Activated T-helper 1 cell treated with anti-CD3 and anti-CD28 coated beads, Interleukin-12 subunit alpha, Interleukin-12 subunit beta, Interleukin-2, Interleukin-4 antibody, amounts not matched to agents 30 ng/mL and 10 ng/mL and 1 ng/mL, durations not matched to agents 14 hours and 24 hours and 36 hours (primary cell): ENCODE measurements at places on chromosomes 5 and 9.
A peak's percentile ranks its signal among the peaks of the same experiment; 100 is the strongest.

- no peak for DNase-seq
Observed at GRCh38 chr9:79798450-79798849, 226.7 kb downstream of the TLE4 start.

GRCh38 chr5:32329395-32329834 lies 16.7 kb upstream of the MTMR12 start:
- DNase-seq: peak; percentile 40

DNA sequence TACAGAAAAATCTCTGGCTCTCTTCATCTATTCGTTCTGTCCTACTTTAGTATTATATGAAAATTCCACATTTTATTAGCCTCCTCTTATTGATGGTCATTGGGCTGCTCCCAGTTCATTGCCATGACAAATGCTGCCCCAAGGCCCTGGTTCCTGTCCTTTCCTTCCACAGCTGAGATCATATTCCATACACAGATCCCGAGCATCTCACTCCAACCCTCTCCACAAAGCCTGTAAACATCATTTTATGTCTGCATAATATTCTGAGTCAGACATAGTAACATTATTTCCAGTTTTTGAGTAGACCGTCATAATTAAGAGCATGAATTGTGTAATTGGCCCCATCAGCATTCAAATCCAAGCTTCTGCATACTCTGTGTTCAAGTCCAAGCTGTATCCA lies 86.3 kb downstream of the MVB12B start:
- no peak for DNase-seq

DNA sequence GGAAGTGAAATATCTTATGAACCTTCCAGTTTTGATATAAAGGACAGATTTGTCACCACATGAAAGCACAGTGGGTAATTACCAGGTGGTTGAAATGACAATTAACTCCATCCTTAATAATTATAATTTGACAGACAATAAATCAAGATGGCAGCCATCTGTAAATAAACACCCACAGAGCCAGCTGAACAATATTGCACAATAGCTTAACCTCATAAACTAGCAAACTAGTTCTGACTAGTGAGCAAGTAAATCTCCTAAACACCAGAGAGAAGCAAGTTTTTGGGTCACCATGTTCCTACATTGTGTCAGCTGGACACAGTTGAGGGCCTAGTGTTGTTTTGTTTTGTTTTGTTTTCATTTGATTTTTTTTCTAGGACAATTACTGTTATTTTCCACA lies 577.4 kb downstream of the ACTL7B start:
- no peak for DNase-seq

GRCh38 chr9:129811967-129812363 lies 9.0 kb downstream of the TOR1B start:
- DNase-seq: no peak

GRCh38 chr9:123924727-123925126 lies 5.2 kb downstream of the DENND1A start:
- DNase-seq: no peak

DNA sequence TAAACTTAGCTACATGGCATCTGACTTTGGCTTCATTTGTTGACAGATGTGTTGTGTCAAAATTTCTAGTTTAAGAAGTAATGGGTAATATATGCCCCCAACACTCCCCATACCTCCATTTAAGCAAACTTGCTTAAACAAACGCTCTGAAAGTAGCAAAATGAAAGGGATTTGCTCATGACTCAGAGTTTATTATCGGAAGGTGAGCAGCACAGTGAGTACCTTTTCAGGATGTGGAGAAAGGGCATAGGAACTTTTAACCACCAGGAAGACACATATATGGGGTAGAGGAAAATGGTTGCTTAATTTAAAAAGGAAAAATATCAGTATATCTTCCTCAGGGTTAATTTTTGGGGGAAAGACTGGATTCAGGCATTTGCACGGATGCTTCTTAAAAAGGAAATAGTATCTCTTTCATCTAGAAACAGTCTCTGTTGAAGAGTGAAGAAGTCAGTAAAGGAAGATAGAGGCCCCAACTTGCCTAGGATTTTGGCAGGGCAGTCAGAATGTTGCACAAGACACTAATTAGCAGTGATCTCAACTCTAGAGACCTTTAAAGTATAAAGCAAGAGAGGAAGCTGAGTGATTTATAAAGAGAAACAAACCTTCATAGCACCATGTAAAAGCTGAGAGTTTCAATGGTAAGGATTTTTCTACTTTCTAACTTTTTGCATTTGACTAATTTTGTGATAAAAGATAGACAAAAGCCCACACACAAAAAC lies 155.1 kb downstream of the TRIO start:
- DNase-seq: no peak

- DNase-seq: no peak
Observed at GRCh38 chr9:122086873-122087272, 6.2 kb downstream of the TTLL11 start.

DNA sequence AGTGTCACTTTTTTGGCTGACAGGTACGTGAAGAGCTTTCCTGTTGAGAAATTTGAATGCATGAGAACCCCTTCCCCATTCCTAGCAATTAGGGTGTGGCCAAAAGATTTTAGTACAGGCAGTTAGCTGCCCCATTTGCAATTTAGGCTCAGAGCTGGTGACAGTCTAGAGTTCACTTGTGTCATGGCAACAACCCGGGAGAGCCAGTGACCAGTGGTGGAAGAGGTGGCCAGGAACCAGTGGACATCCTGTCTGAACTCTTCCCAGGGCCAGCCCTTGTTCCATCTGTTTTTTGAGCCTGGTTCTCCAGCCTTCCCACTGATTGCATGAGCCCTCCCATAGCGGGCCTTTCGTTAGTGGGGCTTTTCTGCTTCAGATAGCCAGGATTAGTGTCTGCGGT lies 2.5 kb upstream of the NEUROG1 start:
- DNase-seq: no peak

GRCh38 chr5:158716668-158717067 lies 383.0 kb downstream of the EBF1 start:
- DNase-seq: no peak

DNA sequence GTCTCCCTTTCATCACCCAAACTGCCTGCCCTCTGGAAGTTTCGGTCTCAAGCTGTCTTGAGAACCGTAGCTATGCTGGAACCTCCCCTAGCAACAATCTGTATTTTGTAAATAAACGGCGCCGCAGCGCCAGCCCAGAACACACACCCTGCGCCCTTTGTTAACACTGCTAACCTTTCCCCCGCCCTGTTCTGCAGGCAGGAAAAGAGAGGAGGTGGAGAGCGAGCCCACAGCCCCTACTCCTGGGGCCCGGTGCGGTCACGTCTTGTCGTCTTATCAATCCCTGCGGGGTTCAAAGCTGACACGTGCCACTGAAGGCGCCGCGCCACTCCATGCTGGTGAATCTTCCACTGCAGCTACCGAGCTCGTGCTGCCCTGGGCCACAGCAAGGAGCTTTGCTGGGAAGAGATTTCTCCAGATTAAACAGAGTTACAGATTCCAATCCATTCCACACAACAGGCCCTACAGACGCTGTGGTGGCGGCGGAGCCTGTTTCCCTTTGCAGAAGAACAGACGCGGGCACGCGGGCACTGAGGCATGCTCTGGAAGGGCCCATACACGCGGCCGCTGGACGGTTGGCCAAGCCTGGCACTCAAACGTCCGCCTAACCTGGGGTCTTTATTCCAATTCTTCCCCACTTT lies 25.3 kb downstream of the ZDHHC11B start:
- no peak for DNase-seq

GRCh38 chr5:135337064-135337463 lies 62.0 kb downstream of the MACROH2A1 start:
- DNase-seq: no peak

DNA sequence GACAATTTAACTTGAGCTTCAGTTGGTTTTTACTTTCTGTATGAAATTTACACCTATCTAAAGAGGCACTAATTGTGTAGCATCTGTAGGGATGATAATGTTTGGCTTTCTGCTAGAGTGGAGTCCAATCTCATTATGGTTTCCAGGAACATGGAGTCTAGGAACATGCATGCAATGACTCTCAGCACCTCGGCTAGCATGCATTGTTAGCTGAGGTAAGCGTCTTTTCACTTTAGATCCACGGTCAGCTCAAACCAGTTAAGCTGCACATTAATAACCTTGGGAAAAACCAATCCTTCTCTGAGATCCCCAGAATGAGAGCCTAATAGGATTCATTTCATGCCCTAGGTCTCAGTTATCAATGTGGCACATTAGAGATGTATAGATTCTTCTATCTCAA lies 7.8 kb upstream of the GDA start:
- DNase-seq: no peak

- peak; percentile 98 for DNase-seq
Observed at GRCh38 chr9:129835128-129835859, at the start of the genes C9orf78 and USP20. Gene C9orf78 (minus strand): TSS chr9:129835275. CDS start chr9:129835221, 54 bp downstream. Gene USP20 (plus strand): TSS chr9:129835458. CDS start chr9:129852556, 17,098 bp downstream.

- DNase-seq: no peak
Observed at GRCh38 chr5:116459301-116459700, 115.3 kb downstream of the SEMA6A start.

GRCh38 chr5:180160789-180161188 lies 48.2 kb downstream of the RASGEF1C start:
- no peak for DNase-seq

- no peak for DNase-seq
Observed at GRCh38 chr9:98022447-98022846, 34.1 kb upstream of the NANS start.

DNA sequence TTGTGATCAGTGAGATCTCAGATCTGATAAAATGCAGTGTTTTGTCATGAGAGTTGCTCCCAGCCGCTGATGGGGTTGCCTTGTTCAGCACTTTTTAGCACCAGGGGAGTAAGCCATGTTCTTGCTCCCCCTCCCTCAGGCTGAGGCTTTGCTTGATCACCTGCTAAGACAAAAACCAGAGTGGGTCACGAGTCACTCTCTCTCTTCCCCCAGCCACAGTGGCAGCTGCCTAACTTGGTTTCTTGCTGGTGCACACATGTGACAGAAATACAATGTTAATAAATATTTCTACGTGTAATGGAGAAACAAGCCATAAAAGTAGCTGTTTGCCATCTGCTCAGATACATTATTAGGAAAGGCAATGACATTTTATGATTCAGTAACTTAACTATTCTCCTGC lies 212.4 kb upstream of the DMRT1 start:
- DNase-seq: no peak

DNA sequence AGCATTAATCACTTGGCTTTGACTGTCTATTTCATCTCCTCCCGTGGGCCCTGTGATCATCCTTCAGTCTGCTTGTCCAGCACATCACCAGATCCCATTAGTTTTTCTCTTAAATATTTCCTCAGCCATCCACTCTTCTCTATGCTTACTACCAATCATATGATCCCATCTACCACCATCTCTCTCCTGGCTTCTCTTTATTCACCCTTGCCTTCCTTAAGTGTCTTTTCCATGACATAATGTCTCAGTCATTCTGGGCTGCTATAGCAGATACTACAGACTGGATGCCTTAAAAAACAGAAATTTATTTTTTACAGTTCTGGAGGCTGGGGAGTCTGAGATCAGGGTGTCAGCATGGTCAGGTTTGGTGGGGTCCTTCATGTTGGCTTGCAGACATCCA lies 208.4 kb upstream of the PPP1R2B start:
- DNase-seq: no peak

DNA sequence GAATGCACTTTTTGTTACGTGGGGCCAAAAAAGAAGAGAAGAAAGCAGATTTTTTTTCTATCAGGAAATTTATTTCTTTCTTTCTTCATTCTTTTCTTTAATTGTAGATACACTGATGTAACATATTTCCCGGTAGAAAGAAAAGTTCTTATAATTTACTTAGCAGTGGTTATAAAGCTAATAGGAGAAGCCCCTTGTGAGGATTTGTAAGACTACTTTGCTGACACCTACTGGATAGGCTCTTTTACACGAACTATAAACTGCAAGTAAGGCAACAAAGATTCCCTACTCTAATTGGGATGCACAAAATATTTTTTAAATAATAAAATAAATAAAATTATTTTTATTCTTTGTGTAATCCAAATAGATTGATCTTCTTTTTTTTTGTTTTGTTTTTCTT lies 284.4 kb downstream of the DNAH5 start:
- DNase-seq: no peak

DNA sequence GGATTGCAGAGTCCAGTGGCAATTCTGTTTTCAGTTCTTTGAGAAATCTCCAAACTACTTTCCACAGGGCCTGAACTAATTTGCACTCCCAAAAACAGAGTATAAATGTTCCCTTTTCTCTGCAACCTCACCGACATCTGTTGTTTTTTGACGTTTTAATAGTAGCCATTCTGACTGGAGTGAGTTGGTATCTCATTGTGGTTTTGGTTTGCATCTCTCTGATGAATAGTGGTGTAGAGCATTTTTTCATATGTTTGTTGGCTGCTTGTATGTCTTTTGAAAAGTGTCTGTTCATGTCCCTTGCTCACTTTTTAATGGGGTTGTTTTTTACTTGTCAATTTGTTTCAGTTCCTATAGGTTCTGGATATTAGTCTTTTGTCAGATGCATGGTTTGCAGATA lies 72.6 kb downstream of the PALM2AKAP2 start:
- DNase-seq: no peak

- DNase-seq: no peak
Observed at GRCh38 chr5:1294206-1294834, 548 bp downstream of the TERT start.
